ENCODE measurements at places on chromosomes 12 and 14. TPM values are rescaled to one million over a fixed set of nuclear protein-coding genes. Genes with fewer than 3 reads are reported as not detected.

GRCh38 chr12:39405580-39405979 is 37.3 kb downstream of the KIF21A start:
- DNase-seq, result no peak

DNA sequence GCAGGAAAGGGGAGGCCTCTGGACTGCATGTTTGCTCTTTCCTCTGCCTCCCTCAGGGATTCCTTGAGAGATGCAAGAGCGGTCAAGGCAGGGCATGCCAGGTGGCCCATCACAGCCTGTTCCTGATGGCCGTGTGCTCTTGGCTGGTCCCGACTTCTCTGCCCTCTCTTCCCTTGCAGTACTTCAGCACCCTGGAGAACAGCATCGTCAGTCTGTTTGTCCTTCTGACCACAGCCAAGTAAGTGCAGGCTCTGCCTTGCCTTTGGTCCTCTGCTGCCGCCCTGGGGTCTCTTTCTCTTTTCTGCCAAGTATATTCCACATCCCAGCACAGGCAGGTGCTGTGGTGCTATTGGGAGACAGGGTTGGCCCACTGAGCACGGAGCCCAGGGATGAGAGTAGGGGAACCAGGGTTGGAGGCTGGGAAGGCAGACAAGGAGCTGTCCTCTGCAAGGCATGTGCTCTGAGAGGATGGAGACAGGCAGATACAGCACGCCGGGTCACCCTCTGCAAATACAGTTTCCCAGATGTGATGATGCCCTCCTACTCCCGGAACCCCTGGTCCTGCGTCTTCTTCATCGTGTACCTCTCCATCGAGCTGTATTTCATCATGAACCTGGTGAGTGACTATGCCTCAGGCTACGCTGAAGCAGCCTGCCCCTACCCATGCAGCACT is 51.9 kb downstream of the TPCN1 start:
- no peak for DNase-seq

Gene PLEK2
- 2.9 TPM for total RNA-seq

DNA sequence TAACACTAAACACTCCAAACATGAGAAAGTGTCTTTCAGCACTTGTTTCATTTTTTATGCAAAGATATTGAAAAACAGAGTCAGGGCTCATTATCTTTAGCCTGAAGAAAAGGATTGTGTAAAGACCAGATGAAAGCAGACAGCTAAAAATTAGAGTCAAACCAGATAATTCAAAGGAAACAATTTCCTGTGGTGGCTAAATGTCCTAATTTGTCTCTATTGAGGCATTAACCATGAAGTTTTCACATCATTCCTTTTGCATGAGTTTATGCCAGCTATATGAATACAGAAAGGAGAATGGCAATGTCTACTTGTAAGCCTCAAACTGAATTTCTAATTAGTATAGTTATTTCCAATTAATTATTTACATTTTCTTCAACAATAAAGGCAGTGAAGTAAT is 338.5 kb downstream of the FSCB start:
- no peak for DNase-seq

- no peak for DNase-seq
Measured at GRCh38 chr14:20769421-20769820, 1.2 kb downstream of the EDDM3B start.

Gene KRT7
- total RNA-seq, result 13.2 TPM

Gene POLE2
- 34.0 TPM for total RNA-seq

DNA sequence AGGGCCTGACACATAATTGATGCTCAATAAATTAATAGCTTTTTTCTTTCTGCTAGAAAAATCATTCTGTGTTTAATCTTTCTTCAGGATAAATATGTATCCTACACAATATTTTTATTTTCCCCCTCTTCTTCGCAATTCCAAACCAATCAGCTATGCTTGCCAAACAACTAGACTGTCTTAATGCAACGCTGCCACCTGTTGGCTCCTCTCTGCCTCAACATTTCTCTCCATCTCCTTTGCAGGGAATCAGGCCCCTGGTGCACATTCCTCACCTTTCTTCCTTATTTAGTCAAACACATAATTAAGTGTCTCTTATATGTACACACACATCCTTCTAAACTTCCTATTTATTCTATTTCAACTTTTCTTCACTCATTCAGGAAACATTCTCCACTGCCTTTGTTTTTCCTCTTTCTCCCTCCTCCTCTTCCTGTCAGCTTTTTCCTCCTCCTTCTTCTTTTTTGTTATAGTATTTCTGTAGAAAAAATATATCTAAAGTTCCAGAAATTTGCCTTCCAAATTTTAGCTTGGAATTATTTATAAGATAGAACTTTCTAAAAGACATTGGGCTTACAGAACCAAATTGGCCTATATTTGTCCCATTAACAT is 406.0 kb downstream of the PRKD1 start:
- DNase-seq, result peak; percentile 21
